ENCODE measurements at places on chromosomes 6 and 20. TPM values are rescaled to one million over a fixed set of nuclear protein-coding genes. Genes with fewer than 3 reads are reported as not detected.

LCA5 gene
- total RNA-seq = 0.22 TPM

LTB gene
- total RNA-seq = 196 TPM

SPATS1 gene
- not detected for total RNA-seq

MEP1A gene
- total RNA-seq = not detected

PRKN gene
- total RNA-seq = 0.55 TPM

ATP9A gene
- 2.3 TPM for total RNA-seq

FAM209B gene
- total RNA-seq = 0.46 TPM

STMN3 gene
- 21.0 TPM for total RNA-seq

CITED2 gene
- 69.8 TPM for total RNA-seq

CLIC5 gene
- 6.4 TPM for total RNA-seq

ATAT1 gene
- 10.5 TPM for total RNA-seq

ELOVL2 gene
- total RNA-seq = not detected

Measured in CD8-positive, alpha-beta memory T cell (primary cell).